Substantia nigra (tissue), 51 donors: ENCODE measurements at places on chromosomes 16 and 17.

DNA sequence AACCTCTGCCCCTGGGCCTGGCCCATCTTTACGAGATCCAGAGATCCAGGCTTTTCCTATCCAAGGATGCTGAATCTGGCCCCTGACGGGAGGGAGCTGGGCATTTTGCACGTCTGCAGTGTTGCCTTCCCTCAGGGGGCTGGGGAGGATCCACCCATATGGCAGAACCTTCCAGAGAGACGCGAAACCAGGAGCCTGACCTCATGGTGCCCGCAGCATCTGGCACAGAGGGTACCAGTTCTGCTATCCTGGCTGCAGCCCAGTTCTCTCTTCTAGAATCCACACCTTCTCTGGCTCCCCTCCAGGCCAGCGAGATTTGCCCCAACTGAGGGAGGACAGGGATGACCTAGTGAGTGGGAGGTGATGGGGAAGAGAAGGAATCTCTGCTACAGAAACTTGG is 20.5 kb upstream of the ZNF652 start:
- no peak for DNase-seq

- no peak for DNase-seq
Measured at GRCh38 chr17:75754378-75755204, 10.4 kb downstream of the GALK1 start.

DNA sequence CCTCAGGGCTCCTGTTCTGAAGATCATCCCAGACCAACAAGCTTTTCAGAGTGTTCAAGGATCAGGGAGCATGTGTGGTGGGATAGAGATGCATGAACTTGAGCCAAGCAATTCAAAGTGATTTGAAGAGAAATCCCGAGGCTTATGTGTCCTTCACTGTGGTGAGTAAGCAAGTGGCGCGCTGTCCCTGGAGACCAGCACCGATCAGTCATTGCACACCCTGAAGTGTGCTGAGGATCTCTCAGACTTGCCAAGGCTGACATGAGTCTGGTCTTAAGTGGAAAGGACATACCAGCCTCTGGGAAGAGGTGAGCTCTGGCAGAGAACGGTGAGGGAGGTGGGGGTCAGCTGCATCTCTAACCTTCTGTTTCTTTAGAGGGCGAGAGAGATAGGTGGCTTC is 43.8 kb upstream of the CDH13 start:
- DNase-seq = no peak

DNA sequence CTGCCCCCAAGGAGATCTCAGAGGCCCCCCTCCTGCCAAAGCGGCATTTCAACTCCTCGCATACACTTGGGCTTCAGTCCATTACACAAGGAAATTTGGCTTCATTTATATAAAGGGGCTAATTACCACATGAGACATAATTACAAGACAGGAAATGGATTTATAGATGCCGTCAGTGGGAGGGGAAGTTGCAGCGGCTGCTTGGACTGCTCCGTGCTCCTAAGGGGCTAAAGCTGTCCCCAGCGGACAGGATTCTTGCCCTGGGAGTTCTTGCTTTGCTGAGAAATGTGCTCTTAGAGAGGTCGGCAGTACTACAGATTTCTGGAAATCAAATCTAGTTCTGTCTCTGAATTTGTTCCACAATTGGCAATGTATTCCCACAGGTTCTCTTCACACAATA is 57.2 kb upstream of the NLK start:
- DNase-seq = no peak

DNA sequence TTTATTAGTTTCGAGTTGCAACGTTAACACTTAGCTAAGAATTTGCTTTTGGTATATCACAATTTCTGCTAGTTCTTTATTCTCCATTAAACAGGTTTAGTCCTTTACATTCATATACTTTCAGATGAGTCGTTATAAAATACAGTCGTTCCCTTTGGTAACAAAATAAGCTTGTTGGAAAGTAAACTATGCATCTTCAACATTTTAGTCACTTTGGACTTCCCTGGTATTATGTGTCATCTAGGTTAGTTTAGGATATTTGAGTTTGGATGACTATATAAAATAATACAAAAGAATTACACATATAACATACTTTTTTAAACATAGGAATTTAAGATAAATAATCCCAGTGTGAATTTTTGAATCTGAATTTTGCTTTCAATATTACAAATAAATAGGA is 351.5 kb downstream of the BCAS3 start:
- no peak for DNase-seq

DNA sequence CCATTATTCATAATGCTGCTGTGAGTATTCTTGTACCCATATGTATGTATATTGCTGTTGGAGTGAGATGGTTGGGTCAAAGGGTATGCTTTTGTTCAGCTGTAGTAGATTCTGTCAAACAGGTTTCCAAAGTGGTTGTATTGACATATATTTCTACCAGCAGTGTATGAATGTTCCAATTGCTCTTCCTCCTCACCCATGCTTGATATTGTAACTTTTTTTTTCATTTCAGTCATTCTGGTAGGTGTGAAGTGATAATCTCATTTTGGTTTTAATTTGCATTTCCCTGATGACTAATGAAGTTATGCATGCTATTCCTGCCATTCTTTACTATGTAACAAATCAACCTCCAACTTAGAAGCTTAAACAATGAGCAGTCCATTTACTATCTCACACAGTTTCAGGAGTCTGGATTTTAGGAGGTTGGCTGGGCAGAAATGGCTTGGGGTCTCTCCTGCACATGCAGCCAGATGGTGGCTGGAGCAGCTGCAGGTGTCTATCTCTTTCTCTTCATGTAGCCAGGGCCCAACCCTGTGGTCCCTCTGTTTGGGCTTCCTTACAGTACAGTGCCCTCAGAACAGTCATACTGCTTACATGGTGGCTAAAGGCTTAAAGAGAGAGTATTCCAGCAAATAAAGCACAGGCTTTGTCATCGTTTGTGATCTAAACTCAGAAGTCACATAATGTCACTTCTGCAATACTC is 21.2 kb downstream of the ERAL1 start:
- no peak for DNase-seq

DNA sequence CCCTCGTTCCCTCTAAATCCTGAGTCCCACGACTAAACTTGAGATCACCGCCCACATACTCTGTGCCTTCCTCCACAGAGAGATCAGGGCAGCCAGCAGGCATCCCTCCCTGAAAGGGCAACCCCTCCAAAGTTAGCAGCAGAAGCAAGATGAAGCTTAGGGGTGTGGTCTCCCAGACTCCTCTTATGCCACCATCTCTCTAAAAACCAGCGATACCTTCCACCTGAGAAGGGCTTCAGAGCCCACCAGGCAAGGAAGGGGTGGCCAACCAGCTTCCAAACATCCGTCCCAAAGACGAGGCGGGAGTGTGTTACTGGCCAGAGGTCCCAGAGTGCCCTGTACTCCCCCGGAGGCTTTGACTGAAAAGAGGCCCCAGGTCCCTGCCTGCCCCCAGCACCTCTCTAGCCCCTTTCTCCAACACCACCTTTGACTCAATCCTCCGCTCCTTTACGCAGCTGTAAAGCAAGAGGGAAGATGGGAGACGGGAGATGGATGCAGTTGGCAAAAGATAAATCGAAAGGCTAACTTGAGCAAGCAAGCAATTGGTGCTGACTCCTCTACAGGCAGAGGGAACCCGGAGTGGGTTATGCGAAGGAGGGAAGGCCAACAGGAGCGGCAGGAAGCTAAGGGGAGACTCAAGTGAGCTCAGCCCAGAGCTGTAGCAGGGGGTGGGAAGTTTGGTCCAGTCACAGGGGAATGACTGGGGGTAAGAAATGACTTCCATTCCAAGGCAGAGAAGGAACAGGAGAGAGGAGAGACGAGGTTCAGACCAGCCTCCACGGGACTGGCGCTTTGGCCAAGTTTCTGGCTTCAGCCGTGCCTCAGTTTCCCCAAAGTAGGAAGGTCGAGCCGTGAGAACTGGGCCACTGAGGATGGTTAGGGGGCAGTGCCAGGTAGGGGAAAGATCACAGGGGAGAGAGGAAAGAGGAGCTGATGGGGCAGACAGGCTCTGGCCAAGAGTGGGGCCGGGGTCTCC is 1.0 kb downstream of the ST3GAL2 start:
- DNase-seq = no peak

- no peak for DNase-seq
Measured at GRCh38 chr16:66388350-66389139, 22.1 kb downstream of the CDH5 start.

DNA sequence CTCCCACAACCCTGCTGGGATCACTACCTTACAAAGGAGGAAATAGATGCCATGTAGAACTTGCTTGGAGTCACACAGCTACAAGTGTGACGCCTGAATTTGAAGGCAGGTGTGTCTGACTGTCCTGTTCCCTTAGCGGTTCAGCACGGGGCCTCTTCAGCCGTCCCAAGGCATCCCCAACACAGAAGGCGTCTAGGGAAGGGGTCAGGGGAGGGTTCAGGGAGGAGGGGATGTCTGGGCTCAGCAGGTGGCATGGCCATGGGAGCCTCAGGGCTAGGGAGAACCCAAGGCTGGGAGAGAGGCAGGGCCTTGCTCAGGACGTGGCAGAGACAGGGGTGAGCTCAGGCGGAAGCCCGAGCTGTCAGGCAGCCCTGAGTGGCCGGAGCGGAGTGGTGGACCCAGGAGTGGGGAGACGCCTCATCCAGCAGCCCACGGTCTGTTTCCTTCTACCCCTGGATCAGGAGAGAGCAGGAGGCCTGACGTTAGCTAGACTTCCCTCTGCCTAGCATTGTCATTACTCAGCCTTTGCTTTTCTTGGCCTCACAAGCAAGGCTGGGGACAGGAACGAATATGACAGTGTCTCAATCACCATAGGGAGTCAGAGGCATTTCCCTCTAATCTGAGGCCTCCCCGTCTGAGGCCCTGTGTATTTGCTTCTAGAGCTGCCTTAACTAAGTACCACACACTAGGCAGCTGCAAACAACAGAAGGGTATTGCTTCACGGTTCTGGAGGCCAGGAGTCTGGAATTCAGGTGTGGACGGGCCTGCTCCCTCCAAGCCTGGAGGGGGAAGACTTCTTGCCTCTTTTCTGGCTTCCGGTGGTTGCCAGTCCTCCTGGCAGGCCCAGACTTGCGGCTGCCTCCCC is 31.3 kb upstream of the ANKRD40CL start:
- no peak for DNase-seq

- no peak for DNase-seq
Measured at GRCh38 chr17:47605011-47605410, 44.7 kb upstream of the KPNB1 start.

- DNase-seq = no peak
Measured at GRCh38 chr17:5785867-5786509, 201.7 kb upstream of the NLRP1 start.

GRCh38 chr16:70523743-70524398 is at the start of gene SF3B3:
TSS of gene SF3B3 (plus strand) at chr16:70523816. CDS start at chr16:70526657, 2,841 bp downstream.
- DNase-seq = peak; percentile 53

GRCh38 chr16:3879887-3880564 is 487 bp downstream of the CREBBP start:
- peak; percentile 55 for DNase-seq

DNA sequence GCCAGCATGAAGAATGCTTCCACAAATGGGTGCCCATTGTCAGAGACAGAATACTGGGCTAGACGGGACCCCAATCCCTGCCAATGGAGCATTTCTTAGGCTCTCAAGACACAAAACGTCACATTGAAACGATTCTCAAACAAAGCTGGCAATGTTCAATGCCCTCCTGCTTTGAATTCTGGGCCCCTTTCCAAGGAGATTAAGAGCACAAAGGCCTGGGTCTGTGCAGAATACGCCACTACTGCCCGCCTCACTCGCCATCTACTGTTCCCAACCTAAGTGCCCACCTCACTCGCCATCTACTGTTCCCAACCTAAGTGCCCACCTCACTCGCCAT is 9.7 kb downstream of the CFAP20 start:
- no peak for DNase-seq

GRCh38 chr16:55033225-55034156 is 102.8 kb downstream of the IRX5 start:
- DNase-seq = no peak

DNA sequence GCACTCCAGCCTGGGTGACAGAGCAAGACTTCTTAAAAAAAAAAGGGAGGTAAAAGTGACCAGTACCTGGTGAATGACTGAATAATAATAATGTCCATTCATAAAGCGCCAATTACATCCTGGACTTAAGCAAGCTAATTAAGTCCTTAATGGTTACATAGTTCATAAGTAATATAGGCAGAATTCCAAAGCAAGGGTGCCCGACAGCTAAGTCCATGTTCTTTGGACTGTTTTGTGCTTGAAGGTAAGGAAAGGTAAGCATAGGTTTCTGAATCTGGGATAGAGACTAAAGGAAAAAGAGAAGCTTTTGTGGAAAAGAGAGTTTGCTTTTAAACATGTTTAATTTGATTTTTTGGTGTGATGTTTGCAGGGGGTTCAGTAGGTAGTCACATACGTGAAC is 9.8 kb downstream of the POLR2A start:
- no peak for DNase-seq

- no peak for DNase-seq
Measured at GRCh38 chr17:43051969-43052368, 26.9 kb downstream of the RND2 start.

DNA sequence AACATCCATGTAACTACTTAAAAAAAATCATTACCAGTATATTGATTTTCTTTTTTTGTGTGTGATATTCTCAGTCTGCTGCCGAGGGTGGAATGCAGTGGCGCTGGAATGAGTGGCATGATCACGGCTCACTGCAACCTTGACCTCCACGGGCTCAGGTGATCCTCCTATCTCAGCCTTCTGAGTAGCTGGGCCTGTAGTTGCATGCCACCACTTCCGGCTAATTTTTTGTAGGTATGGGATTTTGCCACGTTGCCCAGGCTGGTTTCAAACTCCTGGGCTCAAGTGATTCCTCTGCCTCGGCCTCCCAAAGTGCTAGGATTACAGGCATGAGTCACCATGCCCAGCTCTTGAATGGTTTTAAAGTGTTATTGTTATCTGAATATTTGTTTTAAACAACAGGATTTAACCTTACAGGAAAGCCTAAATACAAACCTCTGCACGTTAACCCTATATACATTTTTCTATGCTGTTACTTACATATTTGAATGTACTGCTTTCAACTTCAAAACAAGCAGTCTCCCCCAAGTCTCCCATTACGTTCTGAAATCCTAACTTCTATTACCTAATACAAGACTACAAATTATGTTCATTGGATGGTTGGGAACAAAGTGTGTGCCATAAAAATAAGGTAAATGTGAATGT is 61.7 kb downstream of the KPNA2 start:
- no peak for DNase-seq

DNA sequence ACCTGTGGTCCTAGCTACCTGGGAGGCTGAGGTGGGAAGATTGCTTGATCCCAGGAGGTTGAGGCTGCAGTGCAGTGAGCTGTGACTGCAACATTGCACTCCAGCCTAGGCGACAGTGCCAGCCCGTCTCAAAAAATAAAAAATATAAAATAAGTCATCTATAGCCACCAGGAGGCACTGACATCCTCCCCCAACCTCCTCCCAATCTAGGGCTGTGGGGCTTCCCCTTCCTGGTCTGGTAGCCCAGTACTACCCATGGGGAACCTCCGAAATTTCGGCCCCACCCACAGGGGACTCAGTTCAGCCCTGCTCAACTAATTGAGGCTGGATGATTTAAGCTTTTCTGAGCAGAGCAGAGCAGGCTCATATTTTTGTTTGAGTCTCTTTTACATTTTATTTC is 3.2 kb downstream of the ZSCAN10 start:
- DNase-seq = no peak
